ENCODE measurements at places on chromosomes 1 and 21.
A peak's percentile ranks its signal among the peaks of the same experiment; 100 is the strongest.

GRCh38 chr21:37710546-37711285 is 205.5 kb downstream of the KCNJ6 start:
- DNase-seq: no peak

DNA sequence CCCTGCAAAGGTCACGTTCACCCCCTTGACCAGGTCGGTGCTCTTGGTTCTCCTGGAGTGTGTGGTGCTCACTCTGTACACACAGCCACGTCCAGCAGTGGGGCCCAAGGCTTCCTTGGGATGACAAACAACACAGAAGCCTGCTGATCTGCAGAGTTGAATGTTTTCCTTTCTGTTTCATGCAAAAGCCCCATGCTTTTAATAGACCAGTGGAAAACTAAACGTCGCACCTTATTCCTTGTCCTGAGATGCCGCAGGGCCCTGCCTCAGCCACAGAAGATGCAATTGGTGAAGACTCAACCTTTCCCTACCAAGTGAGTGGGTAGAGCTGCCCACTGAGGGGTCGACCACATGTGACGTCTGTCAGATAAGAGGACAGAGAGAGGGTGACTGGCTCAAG is 5.8 kb upstream of the PDPN start:
- no peak for DNase-seq

DNA sequence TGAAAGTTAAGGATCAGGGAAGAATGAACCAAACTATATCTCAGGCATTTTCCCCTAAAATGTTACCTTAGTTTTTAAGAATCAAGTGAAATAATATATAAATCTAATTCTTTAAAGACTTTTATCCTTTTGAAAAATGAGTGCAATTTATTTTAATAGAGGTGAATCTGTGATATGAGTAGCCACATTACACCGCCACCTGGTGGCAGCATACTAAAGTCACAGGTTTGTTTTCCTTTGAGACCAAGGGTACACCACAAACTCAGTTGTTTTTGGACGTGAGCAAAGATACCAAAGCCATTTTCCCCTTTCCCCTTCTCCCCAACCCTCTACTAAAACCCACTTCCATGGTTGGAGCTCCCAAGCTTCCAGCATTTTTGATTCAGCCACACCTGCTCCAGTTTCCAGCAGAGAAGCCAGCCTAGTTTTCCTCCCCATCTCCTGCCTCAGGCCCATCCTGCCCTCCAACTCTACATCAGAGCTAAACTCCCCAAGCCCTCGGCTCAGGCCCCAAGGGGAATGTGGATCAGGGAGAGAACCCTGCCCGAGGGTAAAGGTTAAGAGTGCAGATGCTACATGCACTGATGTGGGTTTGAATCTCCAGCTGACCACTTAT is 22.9 kb upstream of the LDLRAP1 start:
- no peak for DNase-seq

- DNase-seq: no peak
Observed at GRCh38 chr1:172608098-172608601, 50.8 kb upstream of the FASLG start.

DNA sequence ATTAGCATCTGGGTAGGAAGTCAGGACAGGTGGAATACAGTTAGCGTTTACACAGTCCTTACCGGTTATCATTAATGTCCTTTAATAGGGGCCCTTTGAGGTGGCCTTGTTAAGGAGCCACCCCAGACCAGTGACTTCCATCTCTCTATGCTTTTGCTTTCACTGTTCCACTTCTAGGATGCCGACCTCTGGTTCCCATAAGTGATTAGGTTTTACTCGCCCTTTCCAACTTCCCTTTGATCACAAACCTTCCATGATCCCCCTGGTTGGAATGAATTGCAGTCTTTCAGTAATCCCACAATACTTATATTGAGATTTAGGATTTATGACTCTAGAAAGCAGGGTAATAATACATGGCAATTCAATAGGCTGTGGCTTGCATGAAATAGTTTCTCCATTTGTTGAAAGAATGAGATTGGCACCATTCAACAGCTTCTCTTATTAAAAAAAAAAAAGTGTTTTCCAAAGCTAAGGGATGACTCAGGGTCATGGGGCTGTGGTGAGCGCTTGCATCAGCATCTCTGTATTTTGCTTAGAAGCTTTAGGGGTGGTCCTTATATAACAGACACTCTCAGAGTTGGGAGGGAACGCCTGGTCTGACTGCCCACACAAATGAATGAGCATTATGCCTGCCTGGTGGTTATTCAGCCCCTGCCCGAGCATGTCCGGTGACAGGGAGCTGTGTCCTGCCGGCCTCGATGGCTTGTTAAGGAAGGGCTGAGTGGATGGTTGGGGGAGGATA is 110.5 kb downstream of the CNIH3 start:
- DNase-seq: no peak

DNA sequence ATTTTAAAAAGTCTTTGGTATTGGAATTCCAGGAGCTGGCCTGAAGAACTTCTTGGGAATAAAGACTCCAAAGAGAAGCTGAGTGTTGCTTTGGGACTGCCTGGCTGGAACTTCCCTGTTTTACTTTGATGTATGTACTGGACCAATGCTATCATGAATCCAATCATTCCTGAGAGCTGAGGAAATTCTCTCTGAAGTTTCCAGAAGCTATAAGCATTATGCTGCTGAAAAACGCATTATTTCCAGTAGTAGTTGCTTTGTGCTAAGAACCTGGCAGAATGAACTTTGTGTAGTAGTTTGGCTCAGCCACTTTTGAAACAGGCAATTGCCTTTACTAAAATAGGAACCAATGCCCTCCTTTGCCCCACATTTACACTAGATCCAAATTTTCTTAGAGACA is 260.7 kb downstream of the HLX start:
- DNase-seq: no peak

DNA sequence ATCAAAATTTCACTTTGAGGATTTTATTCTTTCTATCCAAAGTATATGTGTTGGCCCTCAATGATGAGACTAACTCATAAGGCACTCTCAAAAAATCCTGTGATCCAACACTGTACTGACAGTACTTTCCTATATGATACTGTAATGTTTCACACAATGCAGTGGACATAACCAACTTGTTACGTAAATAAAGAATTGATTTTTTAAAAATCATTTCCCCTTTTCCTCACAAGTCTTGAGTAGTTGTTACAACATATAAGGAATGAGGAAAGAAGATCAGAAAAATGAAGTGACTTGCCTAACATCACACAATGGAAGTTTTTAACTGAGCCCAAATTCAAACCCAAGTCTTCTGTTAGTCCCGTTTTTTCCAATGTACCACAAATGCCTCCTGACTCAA is 17.2 kb downstream of the PTP4A2 start:
- no peak for DNase-seq

- no peak for DNase-seq
Observed at GRCh38 chr21:38556390-38556789, 58.1 kb upstream of the ERG start.

GRCh38 chr1:50665413-50665812 is 242.2 kb upstream of the DMRTA2 start:
- no peak for DNase-seq

DNA sequence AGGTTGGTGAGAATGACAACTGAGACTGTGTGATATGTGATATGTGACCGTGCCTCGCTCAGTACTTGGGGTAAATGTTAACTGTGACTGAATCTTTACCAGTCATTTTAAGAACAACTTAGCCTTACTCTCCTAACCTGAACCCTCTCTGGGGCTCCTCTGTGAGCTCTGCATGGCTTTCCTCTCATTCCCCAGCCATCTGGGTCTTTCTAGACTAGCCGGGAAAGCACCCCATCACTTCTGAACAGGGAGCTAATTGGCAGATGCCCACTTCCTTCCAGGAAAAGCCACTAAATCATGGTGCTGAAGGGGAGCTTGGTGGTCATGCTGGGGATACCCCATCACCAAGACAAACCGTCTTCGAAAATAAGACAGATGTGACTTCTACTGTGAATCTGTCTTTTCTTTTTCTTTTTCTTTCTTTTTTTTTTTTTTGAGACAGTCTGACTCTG is 16.5 kb upstream of the FOXO6 start:
- DNase-seq: no peak

DNA sequence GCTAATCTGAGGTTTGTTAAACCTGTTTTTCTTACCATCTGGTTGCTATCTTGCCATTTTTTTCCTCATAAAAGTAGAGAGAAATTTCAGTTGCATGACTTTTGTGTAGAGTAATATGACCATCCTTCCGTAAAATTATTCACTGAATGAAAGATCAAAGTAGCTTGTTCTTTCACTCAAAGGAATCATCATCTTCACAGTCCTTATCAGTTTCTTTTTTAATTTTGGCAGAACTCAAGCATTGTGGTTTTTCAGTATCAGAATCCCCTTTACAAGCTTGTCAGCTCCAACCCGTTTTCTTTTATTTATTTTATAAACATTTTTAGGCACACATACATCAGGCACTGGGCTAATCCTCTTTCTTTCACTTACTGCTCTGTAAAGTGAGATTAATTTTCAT is 91.7 kb downstream of the UBE2U start:
- DNase-seq: no peak

DNA sequence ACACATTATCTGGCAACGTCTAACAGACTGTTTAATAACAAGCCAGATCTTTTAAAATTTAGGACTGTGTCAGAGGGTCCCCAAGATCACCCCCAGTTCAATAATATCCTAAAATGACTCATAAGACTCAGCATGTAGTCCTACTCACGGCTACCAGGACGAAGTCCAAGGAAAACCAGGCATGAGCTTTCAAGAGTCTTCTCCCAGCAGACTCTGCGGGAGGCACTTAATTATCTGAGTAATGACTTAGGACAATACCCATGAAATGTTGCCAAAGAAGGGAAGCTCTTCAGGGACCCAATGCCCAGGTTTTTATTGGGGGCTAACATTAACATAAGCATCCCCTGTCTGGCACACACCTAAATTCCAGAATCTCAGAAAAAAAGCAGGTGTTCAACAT is 7.0 kb downstream of the HFM1 start:
- DNase-seq: no peak

- no peak for DNase-seq
Observed at GRCh38 chr1:18100491-18101063, 7.0 kb upstream of the IGSF21 start.

DNA sequence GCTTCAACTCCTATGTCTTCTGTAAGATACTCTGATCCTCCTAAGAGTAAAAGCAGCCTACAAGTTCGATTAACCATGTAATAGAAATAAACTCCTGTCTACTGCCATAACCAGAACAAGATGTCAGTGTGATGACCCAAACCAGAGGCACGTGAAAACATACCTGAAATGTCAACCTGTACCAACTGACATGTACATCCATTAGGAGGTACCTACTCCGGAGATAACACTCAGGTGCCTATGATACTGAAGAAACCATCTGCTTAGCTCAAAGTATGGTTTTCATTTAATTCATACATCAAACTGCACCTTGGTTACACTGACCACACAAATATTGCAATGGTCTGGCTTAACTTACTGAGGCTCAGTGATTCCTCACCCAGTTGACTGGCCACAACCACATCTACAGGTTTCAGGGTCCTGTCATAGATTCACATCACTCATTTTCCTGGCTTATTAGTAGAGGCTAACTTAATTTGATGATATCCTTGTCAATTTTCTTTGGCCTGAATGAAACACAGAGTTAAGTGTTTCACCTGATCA is 4.4 kb downstream of the ITPKB start:
- no peak for DNase-seq

DNA sequence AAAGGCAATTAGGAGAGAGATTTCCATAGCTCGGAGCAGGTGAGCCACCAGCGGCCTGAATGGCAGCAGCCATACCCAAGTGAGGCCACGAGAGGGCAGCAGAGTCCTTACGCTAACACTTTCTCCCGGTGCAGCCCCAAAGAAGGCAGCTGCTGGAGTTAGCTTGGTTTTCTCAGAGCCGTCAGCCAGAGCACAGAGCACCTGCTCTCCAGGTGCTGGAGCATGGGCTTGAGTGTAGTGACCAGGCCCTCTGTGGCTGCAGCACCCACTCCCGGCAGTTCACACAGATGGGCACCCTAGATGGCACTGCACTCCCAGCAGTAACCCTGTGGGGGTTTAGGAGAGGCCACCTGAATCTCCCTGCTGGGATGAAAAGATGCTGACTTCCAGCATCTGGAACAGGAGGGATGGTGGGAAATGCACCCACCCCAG is 45.8 kb downstream of the TMCC2 start:
- peak; percentile 66 for DNase-seq

DNA sequence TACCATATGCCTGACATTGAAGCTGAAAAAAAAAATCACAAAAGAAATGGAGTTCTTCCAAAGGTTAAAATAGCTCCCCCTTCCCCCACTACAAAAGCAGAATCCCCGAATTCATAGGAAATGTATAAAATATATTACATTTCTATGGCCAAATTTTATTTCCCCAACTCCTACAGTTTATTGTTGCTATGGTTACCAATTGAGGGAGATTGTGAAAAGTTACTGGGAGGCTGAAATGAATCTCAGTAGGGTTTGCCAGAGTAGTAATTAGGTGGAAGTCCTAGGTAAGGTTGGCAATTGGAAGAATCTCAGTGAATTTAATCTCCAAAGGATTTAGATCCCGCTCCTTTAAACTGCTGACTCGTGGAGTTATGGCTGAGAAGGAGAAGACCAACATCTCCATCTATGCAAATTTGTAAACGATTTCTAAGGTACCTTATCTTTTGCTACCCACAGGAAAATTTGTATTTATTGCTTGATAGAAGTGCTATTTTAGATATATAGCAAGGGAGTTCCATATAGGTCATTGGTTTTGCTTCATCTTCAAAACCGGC is 282.1 kb downstream of the BACH1 start:
- DNase-seq: no peak

DNA sequence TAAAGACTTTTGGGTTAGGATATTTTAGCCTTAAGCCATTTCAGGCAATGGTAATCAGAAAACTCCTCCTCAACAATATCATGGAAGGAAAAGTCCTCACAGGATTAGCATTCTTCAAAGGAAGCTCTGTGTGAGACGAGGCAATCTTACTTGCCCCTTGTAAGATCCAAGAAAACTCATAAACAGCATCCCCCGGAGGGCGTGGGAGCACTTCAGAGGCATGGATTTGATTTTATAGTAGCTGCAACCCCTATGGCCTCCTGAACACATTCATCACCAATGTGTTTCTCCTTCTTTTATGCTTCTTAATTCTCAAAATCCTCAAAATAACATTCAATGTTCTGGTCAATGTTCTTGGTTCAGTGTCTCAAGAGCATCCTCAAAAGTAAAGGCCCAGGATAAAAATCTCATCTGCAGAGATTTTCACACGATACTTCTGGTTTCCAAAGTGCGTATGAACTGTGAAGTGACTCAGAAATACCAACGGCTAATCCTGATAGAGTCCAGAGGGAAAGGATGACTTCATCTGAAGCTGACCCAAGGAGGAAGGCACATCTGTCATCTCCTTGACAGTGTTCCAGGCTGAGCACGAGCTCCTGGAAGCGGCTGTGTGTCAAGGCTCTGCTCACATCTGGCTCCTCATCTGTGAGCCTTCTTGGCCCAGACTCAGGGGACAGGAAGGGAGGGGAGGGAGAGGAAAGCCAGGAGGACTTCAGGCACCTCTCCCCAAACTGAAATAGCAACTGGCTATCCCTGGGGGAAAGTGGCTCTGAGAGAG is 49.3 kb upstream of the PSEN2 start:
- no peak for DNase-seq

DNA sequence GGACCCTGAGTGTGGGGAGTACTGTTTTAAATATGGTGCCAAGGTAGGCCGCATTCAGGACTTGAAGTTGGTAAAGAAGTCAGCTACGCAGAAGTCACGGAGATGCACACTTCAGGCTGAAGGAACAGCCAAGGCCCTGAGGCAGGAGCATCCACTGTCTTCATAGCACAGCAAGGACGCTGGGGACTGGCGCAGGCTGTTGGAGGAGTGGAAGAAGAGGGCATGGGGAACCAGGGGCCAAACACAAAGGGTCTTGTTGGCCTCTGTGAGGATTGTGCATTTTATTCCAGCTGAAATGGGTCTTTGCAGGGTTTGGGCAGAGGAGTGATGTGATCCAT is 16.6 kb downstream of the DNAJC16 start:
- DNase-seq: no peak

GRCh38 chr1:201713086-201713810 is 115.7 kb upstream of the IPO9 start:
- no peak for DNase-seq

Measured in left renal pelvis (tissue), 4 donors.